ENCODE measurements at places on chromosomes 16 and 17. TPM values are rescaled to one million over a fixed set of nuclear protein-coding genes. Genes with fewer than 3 reads are reported as not detected.

DNA sequence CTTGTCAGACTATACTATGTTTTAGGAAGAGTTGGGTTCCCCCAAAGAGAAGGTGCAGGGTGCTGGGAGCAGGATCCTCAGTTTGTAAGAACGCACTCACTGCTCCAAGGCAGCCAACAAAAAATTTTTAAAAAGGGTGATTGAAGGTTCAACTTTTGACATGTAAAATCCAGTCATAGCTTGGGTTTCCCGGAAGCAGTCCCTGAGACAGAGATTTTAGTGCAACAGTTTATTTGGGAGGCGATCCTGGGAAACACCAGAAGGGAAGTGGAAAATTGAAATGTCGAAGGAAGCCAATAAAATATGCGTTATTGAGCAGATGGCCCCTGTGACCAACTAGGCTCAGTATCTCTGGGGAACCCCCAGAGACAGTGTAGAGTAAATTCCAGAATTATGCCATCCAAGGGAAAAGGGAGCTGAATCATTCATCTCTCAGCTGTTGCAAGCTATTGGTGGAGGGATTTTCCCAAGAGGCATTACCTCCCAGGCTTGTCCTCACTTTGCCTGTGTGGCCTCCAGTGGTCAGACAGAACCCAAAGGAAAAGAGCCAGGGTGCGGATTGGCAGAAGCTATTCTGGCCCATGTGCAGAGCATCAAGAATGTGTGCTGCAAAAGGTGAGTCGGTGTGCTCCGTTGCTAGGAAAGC lies 72.9 kb downstream of the HS3ST3B1 start:
- DNase-seq, result no peak

DNA sequence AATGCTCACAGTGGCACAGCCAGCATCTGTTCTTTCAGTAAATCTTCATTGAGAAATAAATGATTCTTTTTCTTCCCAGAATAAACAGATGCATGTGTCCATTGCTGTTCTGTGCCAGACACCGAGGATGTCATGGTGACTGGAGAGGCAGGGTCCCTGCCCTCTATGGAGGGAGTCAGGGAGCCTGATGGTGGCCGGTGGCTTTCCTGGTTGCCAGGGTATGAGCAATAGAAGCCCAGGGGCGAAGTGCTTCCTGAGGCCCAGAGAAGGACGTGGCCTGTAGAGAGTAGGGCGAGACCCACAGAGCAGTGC lies 29.9 kb upstream of the NUDT16L1 start:
- DNase-seq, result no peak

DNA sequence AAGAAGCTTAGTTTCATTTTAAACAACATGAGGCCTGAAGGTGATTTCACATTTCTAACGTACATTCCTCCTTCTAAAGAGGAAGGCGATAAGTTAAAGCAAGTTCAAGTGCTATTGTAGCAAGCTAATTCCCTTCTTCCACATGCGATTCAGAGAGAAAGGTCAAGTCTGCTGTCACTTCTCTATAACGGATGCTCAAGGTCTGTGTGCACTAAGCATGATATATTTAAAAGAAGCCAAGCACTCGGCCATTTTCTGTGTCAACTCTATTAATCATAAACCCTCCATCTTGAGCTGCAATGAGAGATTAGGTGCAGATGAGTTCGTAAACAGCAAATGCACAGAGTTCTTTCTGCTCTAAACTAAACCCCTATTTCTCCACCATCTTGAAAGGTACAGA lies 568.8 kb upstream of the ZFHX3 start:
- no peak for DNase-seq

- no peak for DNase-seq
Measured at GRCh38 chr17:56475116-56475515, 118.4 kb upstream of the NOG start.

Gene PPM1D
- 5.0 TPM for total RNA-seq

Gene DLG4
- 15.1 TPM for total RNA-seq

Gene CCL2
- 118 TPM for total RNA-seq

GRCh38 chr17:48612456-48612853 lies 1.6 kb upstream of the HOXB7 start:
- no peak for DNase-seq

DNA sequence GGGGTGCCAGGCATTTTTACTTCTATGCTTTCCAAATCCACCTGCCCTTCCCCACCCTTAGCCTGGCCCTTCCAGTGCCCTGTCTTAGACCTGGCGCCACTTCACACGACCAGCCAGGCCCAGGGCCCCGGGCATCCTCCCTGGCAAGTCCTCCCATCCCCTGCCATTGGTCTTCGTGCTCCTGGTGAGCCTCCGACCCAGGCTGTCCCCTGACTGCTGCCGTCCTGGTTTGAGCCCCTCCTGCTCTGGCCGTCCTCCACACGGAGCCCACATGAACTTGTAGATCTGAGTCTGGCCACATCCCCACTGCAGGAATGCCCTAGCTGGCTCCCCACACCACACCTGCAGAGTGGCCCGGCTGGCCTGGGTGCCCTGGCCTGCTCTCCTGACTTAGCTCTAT lies 44.0 kb downstream of the PRMT7 start:
- no peak for DNase-seq

GRCh38 chr16:48540222-48540900 lies 69.6 kb downstream of the N4BP1 start:
- DNase-seq, result peak; percentile 50

Data from right atrium auricular region (tissue), 2 donors.